ENCODE measurements at places on chromosomes 7 and 10.

- no peak for DNase-seq
These were observed 100.1 kb downstream of the BTRC start for GRCh38 chr10:101453791-101454718.

- DNase-seq, result no peak
These were observed 41.7 kb downstream of the ZWINT start for GRCh38 chr10:56319386-56319785.

DNA sequence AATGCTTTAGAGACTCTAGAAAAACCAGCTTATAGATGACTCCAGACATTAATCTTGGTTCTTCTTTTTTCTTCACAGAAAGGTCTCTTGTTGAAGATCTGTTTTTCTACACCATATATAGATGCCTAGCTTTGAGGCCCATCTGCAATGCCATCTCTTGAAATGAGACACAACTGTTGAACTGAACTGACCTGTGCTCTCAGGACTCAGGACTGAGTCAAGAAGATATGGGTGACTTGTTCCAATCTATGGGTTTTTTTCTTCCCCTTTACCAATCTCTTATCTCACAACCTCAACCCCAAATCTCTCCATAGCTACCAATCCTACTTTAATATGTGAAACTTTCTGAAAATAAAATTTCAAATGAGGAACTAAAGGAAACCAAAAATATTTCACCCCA is 194.7 kb downstream of the SNX13 start:
- no peak for DNase-seq

DNA sequence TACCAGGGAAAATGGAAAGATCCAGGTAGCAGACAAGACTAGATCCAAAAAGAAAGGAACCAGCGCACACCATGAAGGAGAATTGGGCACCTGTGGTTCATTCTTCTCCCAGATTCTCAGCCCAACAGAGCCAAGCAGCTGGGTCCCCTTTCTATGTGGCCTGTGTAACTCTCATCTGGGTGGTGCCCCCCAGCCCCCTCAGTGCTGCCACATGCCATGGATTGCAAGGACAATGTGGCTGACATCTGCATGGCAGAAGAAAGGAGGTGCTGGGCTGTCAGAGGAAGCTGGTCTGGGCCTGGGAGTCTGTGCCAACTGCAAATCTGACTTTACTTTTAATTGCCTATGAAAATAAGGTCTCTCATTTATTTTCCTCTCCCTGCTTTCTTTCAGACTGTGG is 21.4 kb downstream of the PRSS2 start:
- no peak for DNase-seq

DNA sequence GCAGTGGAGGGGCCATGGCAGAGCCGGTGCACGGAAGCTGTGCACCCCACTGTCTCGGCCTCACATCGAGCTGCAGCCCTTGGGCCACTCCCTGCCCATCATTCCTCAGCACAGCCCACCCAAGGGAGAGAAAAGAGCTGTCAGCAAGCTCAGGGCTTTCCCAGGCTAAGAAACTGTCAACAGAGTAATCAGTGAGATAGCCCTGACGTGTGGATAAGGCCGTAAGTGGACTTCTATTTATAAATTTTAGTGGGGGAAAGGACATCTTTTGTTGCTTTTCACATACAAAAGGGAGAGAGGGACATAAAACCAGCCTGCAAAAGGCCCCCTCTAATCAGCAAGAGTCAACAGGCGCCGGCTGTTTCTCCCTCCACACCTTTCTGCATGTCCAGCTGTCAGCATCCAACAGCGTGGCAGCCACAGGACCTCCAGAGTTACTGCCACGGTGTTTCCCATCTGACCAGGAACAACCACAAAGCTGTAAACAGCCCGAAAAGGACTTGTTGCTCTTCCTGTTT is 56.8 kb upstream of the DDC start:
- no peak for DNase-seq

GRCh38 chr10:683448-684071 is 5.9 kb downstream of the DIP2C start:
- DNase-seq, result no peak

DNA sequence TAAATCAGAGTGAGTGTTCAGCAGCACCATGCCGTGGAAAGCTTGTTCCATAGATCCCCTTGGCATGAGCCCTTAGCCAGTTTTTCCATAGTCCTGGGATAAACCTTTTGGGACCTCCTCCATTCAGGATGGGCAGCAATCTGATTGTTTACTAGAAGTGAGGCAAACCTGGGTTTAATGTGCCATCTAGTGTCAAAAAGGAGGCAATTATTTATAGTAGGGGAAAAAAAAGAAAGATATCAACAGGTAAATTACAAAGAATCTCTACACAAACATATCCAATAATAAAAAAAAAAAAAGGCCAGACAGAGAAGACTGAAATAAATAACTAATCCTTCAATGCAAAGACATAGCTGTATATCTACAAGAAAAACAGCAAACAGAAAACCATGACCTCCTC is 229.0 kb upstream of the STK17A start:
- DNase-seq, result no peak

DNA sequence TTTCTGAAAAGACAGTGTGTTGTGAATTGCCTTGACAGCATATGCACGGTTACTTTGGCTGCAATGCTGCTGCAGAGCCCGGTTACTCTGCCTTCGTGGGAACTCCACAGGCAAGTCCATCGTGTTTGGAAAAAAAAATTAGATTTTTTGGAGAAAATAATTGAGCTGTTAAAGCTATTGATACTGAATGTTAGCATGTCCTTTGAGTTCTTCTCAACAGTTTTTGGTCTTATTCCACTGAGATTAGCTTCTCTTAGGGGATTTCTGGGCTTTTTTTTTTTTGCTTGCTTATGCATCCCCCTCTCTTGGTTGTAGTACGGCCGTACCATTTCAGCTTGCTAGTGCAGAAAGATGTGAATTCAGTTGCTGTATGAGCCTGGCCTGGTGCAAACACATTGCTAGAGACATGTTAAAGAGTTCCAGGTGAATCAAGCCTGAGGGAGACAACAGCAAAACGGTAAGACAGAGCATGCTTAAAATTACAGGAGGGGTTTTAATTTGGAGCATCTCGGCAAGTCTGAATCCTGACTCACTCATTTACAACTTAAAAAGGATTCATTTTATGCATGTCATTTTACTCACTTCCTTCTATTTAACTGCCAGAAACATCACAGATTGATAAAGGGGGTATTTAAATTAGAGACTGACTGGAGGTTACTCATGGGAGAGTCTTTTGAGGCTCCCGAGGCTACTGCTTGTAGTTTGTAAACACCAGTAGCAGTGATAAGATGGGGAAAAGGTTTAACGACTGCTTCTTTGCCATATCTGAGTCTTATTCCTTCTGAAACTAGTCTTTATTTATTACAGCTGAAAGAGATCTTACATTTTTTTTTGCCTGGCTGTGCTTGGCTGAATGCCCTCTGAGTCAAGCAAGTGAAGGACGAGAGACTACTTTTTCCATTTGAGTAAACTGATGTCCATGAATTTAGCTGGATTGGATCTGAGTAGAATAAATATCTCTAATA is 113.7 kb downstream of the CDK14 start:
- no peak for DNase-seq

DNA sequence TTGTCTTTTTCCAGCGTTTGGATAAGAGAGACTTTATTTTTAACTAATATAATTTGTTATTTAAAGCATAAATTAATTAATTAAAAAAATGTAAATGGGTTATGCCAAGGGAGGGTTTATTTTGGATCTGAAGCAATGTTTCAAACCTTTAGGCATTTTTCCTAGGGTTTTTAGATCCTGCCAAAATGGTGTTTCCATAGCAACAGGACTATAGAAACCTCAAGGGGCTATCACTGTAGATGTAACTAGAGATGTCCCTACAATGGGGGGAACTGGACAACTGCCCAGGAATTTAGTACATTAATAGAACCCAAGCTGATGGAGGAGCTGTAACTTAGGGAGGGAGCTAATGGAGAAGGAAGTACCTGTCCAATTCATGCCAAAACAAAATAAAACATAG is 57.3 kb downstream of the SLC39A12 start:
- no peak for DNase-seq

DNA sequence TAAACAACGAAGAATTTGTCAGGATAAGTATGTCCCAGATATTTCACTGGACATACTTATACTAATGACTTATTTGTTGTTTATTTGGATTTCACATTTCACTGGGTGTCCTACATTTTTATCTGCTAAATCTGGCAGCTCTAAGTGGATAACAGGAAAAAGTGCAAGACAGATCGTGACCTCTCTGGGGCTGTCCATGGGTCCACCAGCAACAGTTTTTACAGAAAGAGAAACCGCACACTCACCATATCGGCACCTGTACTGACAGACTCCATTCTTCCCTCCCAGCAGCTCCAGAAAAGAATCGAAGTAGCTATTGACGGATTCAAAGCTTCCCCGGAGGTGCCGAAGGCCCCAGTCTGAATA is 393 bp downstream of the PLA2G12B start:
- no peak for DNase-seq

- DNase-seq, result no peak
These were observed 12.6 kb downstream of the DPYSL4 start for GRCh38 chr10:132199268-132199853.

DNA sequence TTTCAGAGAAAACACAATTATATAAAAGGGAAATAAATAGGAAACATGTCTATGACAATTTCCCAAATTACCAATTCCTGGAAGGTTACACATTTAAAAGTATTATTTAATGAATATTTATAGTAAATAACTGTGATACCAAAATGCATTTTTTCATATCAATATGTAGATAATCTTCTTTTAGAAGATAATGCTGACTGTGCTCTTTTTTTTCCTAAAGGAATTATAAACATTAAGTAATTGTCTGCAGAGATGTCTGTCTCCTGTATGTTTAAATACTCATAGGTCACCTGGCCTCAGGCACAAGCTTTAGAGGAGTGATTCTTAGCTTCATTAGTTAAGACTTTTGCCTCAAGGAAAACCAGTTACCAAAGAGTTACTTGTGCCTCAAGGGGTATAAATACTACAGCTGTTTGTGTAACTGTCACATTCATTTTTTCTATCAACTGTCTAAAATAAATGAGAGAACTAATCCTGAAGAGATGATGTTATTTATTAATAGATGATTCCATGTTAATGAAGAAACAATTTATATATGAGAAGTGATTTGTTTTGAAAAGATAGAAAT is 77.1 kb downstream of the DNAJC1 start:
- no peak for DNase-seq

DNA sequence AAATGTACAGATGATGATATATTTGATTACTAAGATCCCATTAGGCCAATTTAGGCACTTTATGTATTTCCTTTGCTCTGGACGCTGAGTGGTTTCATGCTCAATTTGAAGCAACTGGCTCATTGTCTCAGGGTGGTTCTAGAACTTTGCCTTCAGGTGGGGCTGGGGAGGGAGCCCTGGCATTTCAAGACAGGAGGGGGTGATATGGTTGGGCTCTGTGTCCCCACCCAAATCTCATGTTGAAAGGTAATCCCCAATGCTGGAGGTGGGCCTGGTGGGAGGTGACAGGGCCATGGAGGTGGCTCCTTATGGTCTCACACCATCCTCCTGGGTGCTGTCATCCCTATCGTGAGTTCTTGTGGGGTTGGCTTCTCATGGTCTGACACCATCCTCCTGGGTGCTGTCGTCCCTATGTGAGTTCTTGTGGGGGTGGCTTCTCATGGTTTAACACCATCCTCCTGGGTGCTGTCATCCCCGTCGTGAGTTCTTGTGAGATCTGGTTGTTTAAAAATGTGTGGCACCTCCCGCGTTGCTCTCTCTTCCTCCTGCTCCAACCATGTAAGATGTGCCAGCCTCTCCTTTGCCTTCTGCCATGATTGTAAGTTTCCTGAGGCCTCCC is 151.5 kb upstream of the KLF6 start:
- DNase-seq, result no peak

DNA sequence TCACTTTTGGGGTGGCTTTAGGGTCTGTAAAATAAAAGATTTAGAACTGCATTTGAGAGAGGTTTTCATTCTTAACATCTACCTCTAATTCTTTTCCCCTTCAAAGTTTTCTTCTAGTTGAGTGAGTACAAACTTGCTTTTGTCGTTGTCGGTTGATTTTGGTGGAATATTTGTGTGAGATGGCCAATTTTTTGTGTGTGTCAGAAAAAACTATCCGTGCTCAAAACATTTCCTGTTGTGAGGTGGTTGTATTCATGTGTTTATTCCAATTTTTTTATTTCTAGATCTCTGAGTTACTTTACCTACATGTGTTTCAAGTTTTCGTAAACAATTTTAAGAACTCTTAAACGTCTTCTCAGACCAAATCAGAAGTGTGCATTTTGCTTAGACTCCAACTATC is 1.6 kb downstream of the AHR start:
- no peak for DNase-seq

DNA sequence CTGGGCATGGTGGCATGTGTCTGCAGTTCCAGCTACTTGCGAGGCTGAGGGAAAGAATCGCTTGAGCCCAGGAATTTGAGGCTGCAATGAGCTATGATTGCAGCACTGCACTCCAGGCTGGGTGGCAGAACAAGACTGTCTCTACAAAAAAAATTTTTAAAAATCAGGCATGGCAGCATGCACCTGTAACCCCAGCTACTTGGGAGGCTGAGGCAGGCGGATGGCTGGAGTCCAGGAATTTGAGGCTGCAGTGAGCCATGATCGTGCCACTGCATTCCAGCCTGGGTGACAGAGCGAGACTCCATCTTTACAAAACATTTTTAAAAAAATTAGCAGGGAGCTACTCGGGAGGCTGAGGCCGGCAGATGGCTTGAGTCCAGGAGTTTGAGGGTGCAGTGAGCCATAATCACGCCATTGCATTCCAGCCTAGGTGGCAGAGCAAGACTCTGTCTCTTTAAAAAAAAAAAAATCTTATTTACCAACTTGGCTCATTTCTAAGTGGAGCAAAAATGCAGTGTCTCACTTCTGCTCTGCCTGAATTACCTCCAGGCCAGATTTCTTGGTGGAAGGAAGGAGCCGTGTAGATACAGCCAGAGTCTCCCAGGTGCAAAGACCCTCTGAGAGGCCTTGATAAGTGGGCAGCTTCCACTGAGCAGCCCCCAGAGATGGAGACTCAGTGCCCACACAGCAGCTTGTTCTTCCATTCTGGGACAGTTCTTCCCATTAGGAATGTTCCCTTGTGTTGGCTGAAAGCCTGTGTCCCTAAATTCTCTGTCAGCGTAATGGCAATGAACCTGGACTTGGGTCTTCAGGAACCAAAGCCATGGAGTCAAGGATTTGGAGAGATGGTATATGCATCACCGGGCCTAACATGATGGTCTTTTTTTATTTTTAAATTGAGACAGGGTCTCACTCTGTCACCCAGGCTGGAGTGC is 30.0 kb downstream of the GTF2IRD1 start:
- DNase-seq, result no peak

DNA sequence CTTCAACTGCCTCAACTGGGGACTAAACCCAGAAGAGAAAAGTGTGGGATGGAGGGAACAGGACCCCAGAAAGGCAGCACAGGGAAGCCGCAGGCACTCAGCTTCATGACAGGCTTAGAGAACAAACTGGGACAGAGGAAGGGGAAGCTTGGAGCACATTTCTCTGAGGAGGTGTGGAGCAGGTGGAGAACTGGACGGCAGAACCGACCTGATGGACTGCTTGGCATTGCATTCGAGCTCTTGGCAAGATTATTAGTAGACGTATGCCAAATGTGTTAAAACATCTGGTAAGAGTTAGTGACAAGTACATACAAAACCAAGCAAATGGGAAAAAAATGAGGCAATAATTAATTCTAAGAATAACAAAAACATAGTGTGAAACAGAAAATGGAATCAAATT is 335.7 kb downstream of the SFMBT2 start:
- DNase-seq, result no peak

All from SIG-M5 (cell line).